ENCODE measurements at places on chromosomes 1 and 21. TPM values are rescaled to one million over a fixed set of nuclear protein-coding genes. Genes with fewer than 3 reads are reported as not detected.

DNA sequence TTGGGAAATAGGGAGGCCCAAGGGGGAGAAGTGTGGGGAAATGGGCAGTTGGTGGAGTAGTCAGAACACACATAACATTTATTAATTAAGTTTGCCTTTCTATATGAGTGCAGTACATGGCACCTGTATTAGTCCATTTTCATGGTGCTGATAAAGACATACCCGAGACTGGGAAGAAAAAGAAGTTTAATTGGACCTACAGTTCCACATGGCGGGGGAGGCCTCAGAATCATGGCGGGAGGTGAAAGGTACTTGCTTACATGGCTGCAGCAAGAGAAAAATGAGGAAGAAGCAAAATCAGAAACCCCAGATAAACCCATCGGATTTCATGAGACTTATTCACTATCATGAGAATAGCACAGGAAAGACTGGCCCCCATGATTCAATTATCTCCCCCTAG is 1.6 kb upstream of the SLC35A3 start:
- no peak overlapping the region for H3K27ac ChIP-seq
- DNase-seq = no peak
- H3K36me3 ChIP-seq = no peaks in the 10 kb centered on the region
- H3K4me1 ChIP-seq = peaks cover 18% of the 10 kb centered on the region

- no peaks in the 10 kb centered on the region for H3K4me1 ChIP-seq
- H3K27me3 ChIP-seq = no peaks in the 10 kb centered on the region
- no peak overlapping the region for H3K27ac ChIP-seq
- H3K36me3 ChIP-seq = no peaks in the 10 kb centered on the region
Observed at GRCh38 chr1:183761871-183762270, 43.0 kb upstream of the RGL1 start.

DNA sequence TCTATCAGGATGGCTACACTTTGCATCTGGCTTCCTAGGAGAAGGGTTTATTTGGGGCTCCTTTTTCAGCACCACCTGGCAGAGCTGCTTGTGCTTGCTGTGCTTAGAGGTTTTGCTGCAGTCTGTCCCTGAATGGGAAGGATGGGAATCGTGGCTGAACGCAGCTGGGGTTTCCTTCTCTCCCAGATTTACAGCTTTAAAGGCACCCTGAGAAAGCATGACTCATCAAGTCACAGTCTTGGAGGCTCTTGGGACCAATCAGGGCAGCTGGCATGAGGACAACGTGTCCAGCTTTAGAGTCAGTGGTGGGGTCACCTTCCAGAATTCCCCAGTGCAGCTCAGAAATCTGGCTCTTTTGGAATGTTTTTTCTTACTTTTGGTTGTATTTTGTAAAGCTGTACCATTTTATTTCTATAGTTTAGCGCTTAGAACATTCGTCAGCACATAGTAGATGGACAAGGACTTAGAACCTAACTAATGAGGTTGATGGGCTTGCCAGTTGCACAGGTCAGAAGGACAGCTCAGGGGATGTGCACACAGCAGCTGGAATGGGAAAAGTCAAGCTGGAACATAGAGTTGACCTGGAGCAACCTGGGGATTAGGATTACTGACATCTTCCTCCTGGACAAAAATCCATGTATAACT is 222.6 kb downstream of the PRDM2 start:
- no peak overlapping the region for H3K27ac ChIP-seq
- H3K36me3 ChIP-seq = no peaks in the 10 kb centered on the region
- H3K4me1 ChIP-seq = no peaks in the 10 kb centered on the region

- H3K27me3 ChIP-seq = peaks cover 8% of the 10 kb centered on the region
- peaks cover 4% of the 10 kb centered on the region for H3K4me1 ChIP-seq
- H3K4me3 ChIP-seq = peak within 1 kb of the TSS; percentile 54
- H3K27ac ChIP-seq = no peak within 1 kb of the TSS
- DNase-seq = no peak
Observed at GRCh38 chr1:31239653-31240241, at the start of gene NKAIN1. TSS of gene NKAIN1 (minus strand) at chr1:31239887. CDS start at chr1:31239547, 340 bp downstream.

- no peaks in the 10 kb centered on the region for H3K36me3 ChIP-seq
- no peak for DNase-seq
- H3K27ac ChIP-seq = no peak overlapping the region
- no peaks in the 10 kb centered on the region for H3K4me1 ChIP-seq
- H3K27me3 ChIP-seq = no peaks in the 10 kb centered on the region
- H3K4me3 ChIP-seq = no peak overlapping the region
Observed at GRCh38 chr1:87707411-87707810, 378.7 kb downstream of the LMO4 start.

DNA sequence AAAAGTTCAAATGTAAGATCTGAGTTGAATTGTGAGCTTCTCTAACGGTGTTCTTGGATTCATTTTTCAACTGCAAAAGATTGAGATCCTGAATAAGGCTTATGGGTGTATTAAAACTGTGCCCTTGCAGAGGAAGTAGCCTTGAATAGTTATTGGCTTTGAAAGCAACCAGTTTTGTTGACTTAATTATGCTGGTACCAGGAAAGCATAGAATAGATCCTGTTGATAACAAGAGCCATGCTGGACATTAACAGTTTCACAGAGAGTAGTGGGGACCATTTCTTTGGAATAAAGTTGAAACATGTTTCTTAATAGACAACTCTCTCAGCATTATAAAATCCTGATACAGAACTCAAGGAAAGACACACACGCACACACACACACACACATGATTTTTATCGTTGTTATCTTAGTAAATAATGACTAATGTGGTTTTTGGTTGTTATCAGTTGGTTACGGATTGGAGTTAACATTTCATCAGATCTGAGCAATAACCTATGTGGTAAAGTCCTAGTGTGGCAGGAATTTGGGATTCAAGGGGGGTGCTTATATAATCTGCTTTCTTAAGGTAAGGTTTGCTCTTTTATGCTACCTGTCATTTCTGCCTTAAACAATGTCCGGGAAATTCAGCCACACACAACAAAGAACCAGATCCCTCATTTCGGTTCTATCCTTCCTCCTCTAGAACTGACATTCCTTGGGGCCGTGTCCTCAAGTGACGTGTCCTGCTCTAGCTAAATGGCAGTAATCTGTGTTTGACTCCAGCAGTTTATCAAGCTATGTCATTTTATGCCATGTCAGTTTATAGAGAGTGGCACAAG is 330.9 kb downstream of the CHRM3 start:
- no peaks in the 10 kb centered on the region for H3K36me3 ChIP-seq
- H3K27ac ChIP-seq = no peak overlapping the region
- H3K27me3 ChIP-seq = no peaks in the 10 kb centered on the region
- H3K4me3 ChIP-seq = no peak overlapping the region
- DNase-seq = no peak

DNA sequence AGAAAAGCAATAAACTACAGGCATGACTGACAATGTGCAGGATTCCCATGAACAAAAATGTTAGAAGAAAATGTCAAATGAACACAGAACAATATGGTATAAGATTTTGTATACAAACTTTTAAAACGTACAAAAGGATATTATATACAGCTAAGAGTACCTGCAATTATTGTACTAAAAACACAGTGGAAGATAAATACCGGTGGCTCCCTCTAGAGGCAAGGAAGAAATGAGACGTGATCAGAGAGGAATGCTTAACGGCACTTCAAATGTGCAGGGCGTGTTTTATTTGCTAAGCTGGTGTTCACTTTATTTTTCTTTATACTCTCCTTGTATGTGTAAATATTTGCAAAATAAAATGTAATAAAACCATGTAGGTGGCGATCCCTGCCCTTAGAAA is 191.8 kb upstream of the SAMSN1 start:
- H3K4me3 ChIP-seq = no peak overlapping the region
- no peaks in the 10 kb centered on the region for H3K36me3 ChIP-seq
- no peak overlapping the region for H3K27ac ChIP-seq
- DNase-seq = no peak

DNA sequence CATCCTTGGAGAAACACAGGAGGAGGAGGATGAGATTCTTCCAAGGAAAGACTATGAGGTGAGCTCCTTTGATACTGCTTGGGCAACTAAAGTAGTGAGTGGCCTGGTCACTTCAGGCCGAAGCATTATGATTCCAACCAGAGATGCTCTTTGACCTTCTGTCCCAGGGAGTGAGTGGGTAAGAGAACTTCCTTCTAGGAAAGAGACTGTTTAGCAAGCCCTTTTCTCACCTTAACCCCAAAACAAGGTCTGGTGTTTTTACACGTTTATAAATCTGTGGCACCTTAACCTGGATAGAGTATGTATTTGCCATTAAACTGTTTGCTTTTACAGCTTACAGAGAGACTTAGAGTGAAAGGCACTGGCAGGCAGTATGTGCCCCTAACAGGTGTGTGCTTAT is 1.1 kb downstream of the CLCN6 start:
- H3K4me3 ChIP-seq = peak overlapping the region; percentile 83
- DNase-seq = no peak
- peaks cover 9% of the 10 kb centered on the region for H3K36me3 ChIP-seq
- no peaks in the 10 kb centered on the region for H3K27me3 ChIP-seq
- peak overlapping the region; percentile 80 for H3K27ac ChIP-seq

DNA sequence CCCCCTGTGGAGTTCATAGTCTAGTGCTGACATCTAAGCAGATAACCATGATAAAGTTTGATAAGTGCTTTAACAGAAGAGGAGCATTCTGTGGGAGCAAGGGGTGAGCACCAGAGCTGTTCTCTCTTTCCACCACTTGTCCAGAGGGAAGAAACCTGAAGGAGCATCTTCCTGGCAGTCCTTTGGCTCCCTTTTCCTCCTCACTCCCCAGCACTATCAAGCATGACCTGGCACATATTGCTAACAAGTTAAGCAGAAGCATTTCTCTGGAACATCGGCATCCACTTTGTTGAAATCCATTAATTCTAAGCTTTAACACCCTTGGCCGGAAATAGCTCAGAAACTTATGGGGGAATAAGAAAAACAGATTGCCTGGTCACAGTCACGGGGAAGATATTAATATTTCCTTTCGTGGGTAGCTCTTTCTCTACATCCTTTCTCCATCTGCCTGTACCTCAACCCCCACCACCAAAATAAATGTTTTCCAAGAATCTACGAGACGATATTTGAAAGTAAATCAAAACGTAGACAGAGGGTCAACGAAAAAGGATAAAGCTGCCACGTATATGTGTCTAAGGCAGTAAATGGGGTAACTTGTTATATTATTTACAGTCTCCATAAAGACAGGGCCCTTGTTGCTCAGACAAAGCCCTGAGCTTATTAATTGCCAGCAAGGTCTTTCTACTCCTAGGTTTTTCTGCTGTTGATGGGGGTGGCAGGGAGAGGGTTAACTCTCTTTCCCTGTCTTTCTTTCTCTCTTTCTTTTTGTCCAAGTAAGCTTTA is 351.4 kb downstream of the NUF2 start:
- H3K27me3 ChIP-seq = no peaks in the 10 kb centered on the region
- no peak overlapping the region for H3K4me3 ChIP-seq
- no peak for DNase-seq
- no peaks in the 10 kb centered on the region for H3K36me3 ChIP-seq

DNA sequence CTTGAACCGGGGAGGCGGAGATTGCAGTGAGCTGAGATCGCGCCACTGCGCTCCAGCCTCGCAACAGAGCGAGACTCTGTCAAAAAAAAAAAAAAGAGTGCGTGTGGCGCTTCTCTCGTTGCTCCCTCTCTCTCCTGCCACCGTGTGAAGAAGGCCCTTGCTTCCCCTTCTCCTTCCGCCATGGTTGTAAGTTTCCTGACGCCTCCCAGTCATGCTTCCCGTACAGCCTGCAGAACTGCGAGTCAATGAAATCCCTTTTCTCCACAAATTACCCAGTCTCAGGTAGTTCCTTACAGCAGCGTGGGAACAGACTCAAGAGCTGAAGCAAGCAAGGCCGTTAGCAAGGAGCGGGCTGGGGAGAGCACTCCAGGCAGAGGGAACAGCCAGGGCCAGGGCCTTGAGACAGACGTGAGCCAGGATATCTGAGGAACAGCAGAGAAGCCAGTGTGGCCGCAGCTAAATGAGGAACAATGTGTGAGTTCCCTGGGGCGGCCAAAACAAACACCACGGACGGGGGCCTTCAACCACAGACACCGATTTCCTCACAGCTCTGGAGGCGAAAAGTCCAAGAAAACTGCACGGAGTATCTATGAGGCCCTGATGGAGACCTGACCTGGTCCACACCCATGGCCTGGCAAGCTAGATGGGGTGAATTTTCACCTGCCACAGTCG is 54.2 kb upstream of the ETS2 start:
- peaks cover 45% of the 10 kb centered on the region for H3K4me1 ChIP-seq
- no peaks in the 10 kb centered on the region for H3K36me3 ChIP-seq
- no peaks in the 10 kb centered on the region for H3K27me3 ChIP-seq
- H3K27ac ChIP-seq = peak overlapping the region; percentile 91
- DNase-seq = peak; percentile 60

- H3K27ac ChIP-seq = no peak overlapping the region
- H3K4me1 ChIP-seq = no peaks in the 10 kb centered on the region
- DNase-seq = no peak
- no peak overlapping the region for H3K4me3 ChIP-seq
- no peaks in the 10 kb centered on the region for H3K36me3 ChIP-seq
Observed at GRCh38 chr1:226432586-226433340, 24.9 kb upstream of the PARP1 start.

DNA sequence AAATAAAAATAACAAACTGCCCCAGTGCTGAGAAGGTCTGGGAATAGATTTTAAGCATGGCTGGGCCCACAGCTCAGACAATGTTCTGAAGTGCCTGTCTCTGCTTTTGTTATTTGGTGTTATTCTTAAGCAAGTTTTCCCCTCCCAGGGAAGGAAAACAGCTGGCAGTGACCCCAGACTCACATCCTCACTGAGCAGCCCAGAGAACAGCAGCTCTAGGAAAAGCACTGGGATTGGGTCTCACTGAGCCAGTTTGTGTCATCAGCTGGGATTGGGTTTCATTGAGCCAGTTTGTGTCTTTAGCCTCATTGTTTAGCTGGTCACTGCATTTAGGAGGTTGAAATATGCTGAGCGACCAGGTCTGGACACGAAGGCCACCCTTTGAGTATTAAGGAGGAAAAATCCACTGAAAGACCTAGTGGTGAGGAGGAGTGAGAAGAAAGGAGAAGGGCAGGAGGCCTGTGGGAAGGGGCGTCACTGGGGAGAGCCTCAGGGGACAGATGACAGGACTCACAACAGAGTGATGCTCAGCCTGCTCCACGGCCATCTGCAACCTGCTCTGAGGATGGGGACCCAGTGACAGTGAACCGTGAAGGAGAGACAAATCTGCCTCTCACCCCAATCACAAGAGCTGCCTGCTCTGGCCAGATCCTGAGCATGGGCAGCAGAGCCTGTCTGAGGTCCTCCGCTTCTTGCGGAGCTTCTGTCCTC is 103.8 kb downstream of the TOMM20 start:
- H3K4me1 ChIP-seq = peaks cover 11% of the 10 kb centered on the region
- no peaks in the 10 kb centered on the region for H3K36me3 ChIP-seq

- peaks cover 8% of the 10 kb centered on the region for H3K4me1 ChIP-seq
- H3K36me3 ChIP-seq = no peaks in the 10 kb centered on the region
- H3K4me3 ChIP-seq = no peak overlapping the region
- DNase-seq = no peak
- H3K27ac ChIP-seq = no peak overlapping the region
Observed at GRCh38 chr1:2645143-2645542, 12.3 kb upstream of the MMEL1 start.

GRCh38 chr1:179708434-179709195 is 34.5 kb upstream of the FAM163A start:
- no peak overlapping the region for H3K27ac ChIP-seq
- H3K4me1 ChIP-seq = no peaks in the 10 kb centered on the region
- H3K27me3 ChIP-seq = no peaks in the 10 kb centered on the region

Gene ORC1
- total RNA-seq = 0.95 TPM

Gene DNALI1
- 2.6 TPM for total RNA-seq

Gene ARHGAP30
- total RNA-seq = 16.4 TPM

Gene AADACL4
- total RNA-seq = not detected

Gene SYT2
- under 0.01 TPM for total RNA-seq
